ENCODE measurements at places on chromosomes 7 and 10.

- no peak for DNase-seq
Measured at GRCh38 chr10:23404461-23404980, 34.4 kb upstream of the OTUD1 start.

GRCh38 chr7:125506331-125506730 is 576.7 kb upstream of the POT1 start:
- DNase-seq: no peak

DNA sequence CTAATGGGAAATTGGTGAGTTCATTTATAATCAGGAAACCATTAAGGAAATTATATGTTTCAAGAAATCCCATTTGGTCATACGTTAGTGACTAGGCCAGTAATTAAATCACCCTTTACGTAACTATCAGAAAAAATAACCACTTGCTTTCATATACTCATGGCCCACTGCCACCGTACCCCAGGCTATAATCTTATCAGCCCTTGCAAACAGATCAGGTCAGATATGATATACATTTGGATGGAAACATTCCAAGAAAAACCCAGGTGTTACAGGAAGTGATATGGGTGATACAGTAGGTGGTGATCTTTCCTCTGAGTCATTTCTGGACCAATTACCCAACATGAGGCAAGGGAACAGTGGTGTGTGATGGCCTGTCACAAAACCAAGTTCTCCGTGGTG is 481.0 kb upstream of the SEMA3A start:
- no peak for DNase-seq

DNA sequence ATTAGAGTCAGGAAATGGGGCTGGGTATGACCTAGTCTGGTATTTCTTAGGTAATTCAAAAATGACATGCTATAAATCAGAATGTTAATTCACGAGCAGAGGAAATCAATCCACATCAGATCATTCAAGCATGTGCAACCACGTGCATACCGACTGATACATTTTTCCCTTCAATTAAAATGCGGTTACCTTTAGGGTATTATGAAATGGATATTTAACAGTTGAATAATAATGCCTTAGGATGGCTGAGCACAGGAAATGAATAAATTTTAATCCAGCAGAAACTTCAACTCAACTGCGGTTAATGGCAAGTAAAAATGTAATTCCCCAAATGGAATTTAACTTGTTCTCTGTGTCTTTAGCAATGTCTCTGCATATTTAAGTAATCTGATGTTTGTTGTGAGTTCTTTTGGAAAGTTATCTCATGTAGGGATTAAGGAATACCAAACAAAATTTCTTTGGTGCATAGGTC is 9.2 kb downstream of the CPA2 start:
- no peak for DNase-seq
